SW 1271 (cell line): ENCODE measurements at places on chromosomes 5 and 9.

GRCh38 chr5:62640446-62640845 is 61.8 kb downstream of the LRRC70 start:
- no peak for DNase-seq

DNA sequence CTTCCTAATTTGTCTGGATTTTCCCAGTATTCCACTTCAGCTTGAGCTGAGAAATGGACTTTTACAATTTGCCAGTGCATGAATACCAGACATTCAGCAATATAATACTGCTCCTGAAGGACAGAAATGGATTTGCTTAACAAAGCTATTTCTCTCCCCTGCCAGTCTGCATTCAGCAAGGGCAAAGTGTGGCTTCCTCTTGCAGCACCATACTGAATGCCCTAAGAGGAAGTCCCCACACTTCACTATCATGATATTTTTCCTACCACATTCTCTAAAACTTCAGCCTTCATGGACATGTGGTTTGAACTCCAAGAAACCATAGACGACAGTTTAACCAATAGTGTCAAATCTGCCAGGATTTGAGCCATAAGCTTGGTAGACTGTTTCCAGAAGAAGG is 19.8 kb upstream of the TLE4 start:
- no peak for DNase-seq

DNA sequence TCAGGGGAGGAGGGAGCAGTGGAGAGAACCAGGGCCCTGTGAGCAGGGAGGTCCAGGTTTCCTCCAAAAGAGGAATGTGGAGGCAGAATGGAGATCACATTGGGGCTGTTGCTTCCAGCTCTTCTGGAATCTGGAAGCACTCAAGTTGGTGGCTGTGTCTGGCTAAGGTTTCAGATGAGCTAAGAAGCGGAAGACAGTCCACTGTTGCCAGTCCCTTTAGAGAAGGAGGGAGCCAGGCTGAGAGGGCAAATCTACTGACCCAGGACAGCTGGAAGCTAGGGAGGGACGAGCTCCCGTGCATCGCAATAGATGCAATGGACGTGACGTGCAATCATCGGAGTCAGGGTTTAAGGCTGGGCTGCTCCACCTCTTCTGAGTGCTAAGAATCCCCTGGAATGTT is 71.2 kb downstream of the TENT4A start:
- DNase-seq: no peak

DNA sequence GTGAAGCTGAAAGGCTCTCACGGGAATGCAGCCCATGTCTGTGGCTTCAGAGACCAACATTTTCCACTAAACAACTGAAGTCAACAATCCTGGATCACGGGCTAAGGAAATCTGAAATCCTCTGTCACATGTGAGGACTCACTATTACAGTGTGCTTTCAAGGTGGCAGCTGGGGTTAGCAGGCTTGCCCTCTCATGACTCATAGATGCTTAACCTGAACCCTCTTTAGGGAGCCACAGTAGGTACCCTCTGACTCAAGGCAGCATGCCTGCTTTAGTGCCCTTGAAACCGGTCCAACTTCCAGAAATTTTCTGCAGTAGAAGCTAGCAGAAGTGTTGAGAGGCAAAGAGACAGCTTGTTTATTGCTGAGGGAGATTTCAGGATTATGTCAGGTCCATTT is 232.5 kb downstream of the GABRB2 start:
- no peak for DNase-seq

DNA sequence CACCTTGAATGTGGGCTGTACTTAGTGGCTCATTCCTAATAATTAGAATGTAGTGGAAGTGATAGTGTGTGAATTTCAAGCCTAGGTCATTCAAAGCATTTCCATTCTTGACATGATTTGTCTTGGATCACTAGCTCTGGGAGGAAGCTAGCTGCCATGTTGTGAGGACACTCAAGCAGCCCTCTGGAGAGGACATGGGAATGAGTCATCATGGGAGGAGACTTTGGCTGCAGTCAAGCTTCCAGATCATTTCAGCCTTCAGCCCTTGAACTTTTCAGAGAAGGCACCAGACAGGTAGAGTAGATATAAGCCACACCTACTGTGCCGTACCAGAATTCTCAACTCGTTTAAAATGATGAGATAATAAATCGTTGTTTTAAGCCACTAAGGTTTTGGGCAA is 506.9 kb downstream of the ZNF608 start:
- no peak for DNase-seq

GRCh38 chr9:33942471-33943083 is 106.1 kb downstream of the UBAP2 start:
- no peak for DNase-seq

DNA sequence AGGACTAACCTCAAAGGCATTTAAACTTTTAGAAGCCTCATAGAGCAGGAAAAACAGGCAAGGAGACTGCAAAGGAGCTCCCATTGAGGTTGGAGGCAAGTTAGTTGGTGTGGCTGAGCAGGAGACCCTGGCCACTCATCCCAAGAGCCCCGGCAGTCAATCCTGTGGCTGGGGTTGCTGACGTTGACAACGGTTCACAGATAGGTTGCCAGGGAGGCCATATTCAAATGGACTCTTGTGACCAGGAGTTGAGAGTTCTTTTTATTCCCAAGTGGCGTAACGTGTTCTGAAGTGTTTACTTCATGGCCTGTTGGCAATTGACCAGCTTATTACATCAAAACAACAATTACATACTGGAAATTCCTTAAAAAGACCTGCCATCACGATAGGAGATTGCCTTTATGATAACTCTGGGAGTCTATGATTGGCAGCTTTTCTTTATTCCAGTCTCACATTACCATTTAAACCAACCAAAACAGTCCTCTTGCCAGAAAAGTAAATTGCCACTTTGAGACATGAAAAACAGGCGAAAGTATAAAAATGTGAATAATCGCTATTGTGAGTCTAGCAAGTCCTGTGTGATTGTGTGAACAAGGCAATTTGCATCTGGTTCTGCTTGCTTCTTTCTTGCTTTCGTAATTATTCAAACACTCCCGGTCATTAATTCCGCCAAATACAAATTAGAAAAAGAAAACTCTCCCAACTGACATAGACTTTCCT is 394.9 kb downstream of the MED10 start:
- no peak for DNase-seq

DNA sequence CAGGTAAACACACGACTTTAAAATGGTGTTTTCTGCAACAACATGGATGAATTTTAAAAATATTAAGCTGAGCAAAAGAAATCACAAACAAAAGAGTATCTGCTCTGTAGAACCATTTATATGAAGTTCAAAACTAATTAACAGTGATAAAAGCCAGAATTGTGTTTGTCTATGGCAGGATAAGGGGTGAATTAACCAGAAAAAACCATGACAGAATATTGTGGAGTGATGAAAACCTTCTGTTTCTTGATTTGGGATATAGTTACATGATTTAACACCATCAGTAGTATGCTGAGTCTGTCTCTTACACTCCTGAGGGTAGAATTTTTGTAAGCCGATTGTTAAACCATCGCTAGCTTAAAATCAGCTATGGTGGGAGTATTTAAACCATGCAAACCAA is 101.7 kb upstream of the ZNF366 start:
- DNase-seq: no peak

DNA sequence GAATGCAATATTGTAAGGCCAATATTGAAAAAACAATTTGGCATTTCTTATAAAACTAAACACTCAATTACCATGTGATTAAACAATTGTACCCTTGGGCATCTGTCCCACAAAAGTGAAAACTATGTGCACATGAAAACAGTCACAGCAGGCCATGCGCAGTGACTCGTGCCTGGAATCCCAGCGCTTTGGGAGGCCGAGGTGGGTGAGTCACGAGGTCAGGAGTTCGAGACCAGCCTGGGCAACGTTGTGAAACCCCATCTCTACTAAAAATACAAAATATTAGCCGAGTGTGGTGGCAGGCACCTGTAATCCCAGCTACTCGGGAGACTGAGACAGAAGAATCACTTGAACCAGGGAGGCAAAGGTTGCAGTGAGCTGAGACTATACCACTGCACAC is 343.7 kb downstream of the DMRTA1 start:
- DNase-seq: no peak

GRCh38 chr9:128787659-128788058 is 606 bp downstream of the TBC1D13 start:
- DNase-seq: no peak

- no peak for DNase-seq
Observed at GRCh38 chr5:148730270-148730669, 75.9 kb upstream of the HTR4 start.

DNA sequence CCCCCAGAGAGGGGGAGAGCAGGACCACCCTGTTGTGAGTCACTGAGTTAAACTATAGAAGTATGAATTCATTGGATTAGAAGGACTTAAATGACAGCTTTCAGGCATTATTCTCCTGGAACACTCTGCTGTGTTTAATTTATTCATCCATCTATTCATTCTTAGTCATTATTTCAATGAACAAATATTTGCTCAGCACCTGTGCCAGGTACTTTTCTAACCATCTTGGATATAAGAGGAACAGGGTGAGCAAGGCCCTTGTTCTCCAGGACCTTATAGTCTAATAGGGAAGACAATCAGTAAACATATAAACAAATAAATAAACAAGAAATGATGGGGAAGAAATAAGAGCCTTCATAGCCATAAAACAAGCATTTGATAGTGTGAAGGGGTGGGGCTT is 483.9 kb upstream of the BRINP1 start:
- DNase-seq: no peak

DNA sequence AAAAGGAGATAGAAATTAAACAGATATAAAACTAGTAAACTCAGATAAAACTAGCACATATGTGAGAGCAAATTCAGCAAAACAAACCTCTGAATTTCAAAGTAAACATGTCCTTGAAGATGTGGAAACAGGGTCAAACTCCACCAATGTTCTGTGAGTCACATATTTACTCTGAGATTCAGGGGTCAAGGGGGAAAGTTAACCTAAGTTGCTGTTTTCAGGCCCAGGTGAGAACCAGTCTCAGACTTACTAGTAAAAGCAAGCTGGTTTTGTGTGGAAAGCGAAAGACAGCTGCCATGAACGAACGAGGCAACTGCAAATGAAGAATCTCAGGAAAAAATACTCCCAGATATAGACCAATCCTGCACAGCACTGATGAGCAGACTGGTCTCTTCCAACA is 29.0 kb downstream of the PSMB7 start:
- DNase-seq: no peak

DNA sequence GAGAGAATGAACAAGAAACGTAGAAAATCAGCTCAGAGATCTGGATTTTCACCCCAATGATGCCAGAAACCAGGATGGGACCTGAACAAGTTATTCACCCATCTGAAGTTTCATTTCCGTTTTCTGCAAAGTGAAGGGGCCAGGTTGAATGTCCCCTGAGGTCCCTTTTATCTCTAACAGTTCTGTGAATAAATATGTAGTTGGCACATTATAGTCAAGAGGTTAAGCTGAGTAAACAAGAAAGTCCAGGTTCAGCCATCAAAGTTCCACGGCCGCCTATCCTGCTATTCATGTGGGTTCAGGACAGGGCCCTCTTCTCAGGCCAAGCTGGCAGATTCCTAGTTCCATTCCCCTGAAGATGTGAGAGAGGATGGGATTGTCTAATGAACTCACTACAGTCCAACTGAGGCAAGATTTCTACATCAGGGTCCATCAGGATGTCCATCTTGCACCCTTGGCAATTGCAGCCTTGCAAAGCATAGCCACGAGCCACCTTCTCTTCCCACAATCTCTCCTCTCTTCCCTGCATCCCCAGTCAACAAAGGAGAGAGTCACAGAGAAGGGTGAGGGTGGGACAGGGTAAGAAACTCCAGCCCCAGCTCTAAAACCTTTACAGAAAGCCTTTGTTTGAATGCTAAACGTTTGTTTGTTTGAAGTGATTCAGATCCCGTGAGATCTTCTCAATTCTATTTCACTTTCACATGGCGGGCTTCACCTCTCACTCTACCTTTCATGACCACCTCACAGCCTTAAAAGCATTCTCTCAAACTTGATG is 311.0 kb downstream of the SLIT3 start:
- no peak for DNase-seq

GRCh38 chr9:36928670-36929349 is 105.3 kb downstream of the PAX5 start:
- peak; percentile 31 for DNase-seq

DNA sequence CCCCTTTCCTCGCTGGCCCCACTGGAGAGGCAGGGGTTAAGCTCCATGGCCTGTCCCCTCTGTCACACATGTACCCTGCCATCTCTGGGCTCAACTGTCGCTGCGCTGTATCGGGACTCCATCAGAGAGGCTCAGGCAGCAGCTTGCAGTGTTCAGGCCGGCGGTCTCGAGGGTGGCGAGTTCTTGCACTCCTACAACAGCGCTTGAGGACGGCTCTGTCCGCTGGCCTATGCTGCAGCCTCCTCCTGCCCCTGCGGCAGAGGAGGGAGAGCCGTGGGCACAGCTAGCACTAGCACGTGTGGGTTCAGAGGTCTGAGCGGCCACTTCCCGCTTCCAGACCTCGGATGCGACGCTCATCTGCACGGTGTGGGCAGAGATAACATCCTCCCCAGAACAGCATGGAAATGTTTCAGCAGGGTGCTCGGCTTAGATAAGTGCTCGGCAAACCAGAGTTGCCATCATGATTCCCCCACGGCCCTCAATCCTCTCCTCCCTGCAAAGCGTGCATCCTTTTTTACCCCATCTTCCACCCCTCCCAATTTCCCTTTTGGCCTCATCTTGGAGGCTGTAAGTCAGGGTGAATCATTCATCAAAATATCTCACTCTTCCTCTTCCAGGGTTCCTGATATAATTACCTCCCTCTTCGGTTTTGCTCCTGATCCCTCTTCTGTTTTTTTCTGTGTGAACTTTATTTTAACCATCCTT is 41.9 kb upstream of the FUBP3 start:
- no peak for DNase-seq

GRCh38 chr9:20693068-20693467 is 9.0 kb downstream of the FOCAD start:
- no peak for DNase-seq

DNA sequence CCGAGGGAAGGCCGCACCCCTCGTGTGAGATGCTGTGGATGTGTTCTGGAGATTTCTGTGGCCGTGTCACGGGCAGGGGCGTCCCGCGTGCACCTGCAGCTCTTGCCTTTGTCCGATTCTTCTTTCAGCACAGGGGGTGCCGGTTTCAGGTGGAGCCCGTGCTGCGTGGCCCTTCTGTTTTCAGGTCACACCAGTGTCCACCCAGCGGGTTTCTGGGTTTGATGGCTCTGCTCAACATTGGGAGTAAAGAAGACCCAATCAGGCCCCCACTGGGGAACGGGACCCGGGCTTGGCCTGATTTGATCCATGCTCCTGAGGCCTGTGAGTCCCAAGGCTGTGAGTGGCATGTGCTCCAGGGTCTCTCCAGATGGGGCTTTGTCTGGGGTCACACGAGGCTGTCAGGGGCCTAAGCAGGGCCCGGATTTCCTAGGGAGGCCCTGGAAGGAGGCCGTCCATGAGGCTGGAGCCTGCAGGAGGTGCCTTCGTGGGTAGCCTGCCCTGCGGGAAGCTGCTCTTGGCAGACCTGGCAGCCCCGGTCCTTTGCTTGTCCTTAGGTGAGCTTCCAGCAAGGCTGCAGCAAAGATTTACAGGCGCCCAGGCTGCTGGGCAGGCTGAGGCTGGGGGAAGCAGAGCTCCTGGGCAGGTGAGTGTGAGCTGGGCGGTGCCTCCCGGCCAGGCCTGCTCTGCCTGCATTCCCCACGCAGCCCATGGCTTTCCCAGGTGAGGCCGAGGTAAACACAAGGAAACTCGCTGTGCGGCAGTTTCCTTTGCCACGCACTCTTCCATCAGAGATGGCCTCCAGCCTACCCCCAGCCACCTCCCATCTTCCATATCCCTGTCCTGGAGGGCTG is 12.8 kb downstream of the MRPL36 start:
- DNase-seq: no peak

- peak; percentile 42 for DNase-seq
Observed at GRCh38 chr9:97900738-97901565, 21.3 kb downstream of the TRMO start.

- no peak for DNase-seq
Observed at GRCh38 chr9:89929673-89930480, 325.1 kb downstream of the GADD45G start.
